Type B pancreatic cell (in vitro differentiated cells): ENCODE measurements at places on chromosomes 6 and 20.

DNA sequence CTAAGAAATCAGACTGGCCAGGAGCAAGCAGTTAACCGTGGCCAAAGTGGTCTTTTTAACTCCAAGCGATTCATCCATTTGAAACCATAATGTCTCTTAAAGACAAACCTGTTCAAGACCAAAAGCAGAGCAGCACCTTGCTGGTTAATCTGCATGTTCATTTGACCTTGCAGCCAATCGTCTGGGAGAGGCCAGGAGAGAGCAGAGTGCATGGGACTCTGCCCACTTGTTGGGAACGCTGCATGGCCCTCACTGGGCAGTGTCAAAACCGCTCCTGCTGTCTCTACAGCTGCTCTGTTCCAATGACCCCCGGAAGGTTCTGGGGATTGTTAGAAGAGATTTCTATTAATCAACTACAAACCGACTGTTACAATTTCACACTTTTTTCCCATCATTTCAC, 79.6 kb downstream of the OLIG3 start:
- no peak for DNase-seq

- no peak for DNase-seq
Measured at GRCh38 chr20:7841971-7842310, 98.3 kb downstream of the HAO1 start.

- DNase-seq = no peak
Measured at GRCh38 chr20:33539129-33539528, 49.2 kb downstream of the CBFA2T2 start.

DNA sequence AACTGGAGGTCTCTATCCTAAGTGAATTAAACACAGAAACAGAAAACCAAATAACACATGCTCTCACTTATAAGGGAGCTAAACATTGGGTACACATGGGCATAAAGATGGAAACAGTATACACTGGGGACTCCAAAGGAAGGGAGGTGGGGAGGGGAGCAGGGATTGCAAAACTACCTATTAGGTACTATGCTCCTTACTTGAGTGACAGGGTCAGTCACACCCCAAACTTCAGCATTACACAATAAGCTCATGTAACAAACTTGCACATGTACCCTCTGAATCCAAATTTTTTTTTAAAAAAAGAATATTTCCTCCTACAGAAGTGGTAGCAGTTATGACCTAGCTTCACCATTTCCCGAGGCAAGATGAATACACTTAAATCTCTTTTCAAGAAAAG, 49.5 kb upstream of the MYLIP start:
- no peak for DNase-seq

DNA sequence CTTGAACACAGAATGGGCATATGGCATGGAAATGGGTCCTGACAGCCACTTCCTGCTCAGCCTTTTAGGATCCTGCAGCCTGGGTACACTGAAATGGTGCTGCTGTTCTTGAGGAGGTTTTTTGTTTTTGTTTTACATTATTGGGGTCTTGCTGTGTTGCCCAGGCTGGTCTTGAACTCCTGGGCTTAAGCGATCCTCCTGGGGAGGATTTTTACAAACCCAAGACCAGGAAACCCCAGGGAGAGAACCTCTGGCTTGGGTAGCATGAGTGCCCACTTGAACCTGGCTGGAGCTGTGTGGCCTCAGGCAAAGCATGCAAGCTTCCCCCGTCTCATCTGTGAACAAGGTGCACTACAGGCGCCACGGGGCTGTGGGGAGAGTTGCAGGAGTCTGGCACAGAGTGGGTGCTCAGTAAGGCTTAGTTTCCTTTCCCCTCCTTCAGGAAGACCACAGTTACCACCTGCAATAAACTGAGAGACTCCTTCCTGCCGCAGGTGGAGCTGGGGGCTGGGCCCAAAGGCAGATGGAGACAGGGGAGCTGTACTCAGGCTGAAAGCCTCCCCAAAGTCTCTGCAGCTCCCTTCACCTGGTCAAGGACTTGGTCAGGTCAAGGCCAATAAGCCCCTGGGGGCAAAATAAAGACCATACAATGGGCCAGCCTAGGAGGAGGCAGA, 1.8 kb downstream of the SLA2 start:
- DNase-seq = no peak

GRCh38 chr6:125700581-125701353, 48.7 kb upstream of the HEY2 start:
- no peak for DNase-seq

DNA sequence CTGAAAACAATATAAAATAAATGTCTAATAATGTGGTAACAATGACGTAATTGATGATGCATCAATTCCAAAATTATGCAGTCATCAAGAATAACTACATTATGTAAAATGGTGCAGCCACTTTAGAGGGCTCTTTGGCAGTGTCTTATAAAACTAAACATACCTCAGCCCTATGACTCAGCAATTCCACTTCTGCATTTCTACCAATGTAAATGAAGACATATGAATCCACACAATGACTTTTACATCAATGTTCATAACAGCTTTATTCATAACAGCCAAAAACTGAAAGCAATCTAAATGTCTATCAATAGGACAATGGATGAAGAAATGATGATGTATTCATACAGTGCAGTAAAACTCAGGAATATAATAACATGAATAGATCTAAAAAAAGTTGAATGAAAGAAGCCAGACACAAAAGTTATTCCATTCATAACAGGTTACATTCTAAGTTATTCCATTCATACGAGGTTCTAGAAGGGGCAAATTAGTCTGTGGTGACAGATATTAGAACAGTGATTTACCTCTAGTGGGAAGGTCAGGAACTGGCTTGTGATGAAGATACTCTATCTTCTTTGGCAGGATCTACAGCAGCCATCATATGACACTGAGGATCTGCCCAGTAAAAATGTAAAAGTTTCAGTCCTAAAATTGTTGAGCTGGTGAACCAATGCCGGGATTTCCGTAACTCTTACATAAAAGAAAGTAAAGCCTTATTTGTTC, 396.1 kb downstream of the PLCB1 start:
- no peak for DNase-seq

DNA sequence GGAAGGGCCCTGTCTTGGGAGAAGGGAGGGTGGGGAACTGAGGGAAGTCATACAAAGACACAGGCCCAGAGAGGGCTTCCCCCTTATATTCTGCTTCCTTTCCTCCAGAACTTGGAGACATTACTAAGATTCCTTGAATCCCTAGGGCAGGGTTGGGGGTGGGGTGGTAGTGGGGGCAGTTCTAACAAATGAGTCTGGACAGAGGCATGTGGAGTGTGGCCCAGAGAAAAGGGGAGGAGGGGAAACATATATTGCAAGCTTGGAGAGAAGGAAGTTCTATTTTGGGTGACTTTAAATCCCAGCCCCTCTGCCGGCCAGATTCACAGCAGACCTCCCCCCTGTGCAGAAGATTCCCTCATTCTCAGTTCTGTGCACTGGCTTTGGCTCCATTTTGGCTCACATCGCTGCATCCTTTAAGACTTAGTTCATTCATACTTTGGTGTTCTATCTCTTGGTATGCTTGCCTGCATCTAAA, 43.7 kb downstream of the DAAM2 start:
- DNase-seq = no peak

DNA sequence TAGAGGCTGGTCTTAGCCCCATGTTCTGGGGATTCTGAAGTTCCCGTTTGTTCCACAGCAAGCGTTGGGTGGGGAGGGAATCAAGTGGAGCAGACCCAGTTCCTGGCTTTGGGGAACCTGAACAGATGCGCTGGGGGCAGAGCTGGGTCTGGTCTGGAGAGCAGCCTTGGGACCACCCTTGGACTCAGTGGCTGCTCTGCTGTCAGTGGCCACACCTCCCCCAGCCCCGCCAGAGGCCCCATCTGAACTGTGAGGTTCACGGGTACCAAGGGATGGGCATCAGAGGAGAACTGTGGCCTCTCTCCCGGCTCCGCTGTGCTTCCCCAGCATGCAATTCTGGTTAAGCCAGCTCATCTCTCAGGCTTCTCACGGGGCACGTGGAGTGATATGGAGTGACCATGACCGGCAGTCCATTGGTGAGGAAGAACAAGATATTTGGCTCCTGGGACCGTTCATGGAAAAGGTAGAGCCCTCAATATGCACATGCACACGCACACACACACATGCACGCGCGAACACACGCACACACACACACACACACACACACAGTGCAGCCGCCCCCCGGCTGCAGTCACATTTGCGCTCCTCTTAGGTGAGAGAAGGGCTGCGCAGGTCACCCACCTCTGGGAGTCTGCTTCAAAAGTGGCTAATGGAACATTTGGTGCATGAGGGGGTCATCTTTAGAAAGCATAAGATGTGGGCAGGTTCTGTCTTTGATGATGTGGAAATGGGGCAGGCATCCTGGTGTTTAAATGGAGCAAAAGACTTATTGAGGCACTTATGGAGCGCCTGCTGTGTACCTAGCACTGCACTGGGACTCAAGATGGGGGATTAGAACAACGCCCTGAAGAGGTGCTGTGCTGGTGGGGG, 6.0 kb downstream of the DLGAP4 start:
- no peak for DNase-seq

DNA sequence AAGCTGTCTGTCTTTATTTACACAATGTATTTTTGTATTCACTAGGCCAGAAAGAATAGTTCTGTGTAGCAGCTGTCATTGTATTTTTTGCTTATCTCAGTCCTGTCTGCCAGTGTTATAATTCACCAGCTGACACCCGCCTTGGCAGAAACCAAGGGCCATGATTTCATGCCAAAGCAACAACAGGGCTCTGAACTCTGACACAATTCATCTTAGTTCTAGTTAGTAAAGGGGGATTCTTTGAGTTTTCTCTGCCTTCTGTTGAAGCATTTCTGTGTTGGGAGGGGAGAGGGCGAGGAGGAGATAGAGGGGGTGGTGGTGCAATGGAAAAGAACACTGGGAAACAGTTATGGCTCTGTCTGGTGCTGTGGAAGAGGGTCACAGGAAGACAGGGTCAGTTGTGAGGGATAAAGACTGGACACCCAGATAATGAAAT, 684.6 kb upstream of the MARCKS start:
- DNase-seq = no peak

DNA sequence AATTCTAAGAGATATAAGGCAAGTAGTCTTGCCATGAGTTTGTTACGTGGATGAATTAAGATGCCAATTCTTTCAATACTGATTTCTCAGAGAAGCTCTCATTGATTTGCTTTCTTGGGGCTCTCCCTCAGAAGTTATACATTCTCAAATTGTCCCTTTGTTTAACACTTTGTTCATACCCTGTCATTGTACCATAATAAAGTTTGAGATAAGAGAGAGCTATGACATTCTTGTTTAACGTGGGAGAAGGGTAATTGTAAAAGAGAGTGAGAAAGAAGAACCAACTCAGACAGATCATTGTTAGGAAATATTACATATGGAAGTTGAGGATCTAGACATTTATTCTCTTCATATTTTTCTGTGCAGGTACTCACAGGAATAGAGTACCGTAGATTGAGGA, 19.1 kb downstream of the ACSS2 start:
- DNase-seq = no peak

- DNase-seq = no peak
Measured at GRCh38 chr6:149235130-149235561, 82.4 kb upstream of the TAB2 start.

DNA sequence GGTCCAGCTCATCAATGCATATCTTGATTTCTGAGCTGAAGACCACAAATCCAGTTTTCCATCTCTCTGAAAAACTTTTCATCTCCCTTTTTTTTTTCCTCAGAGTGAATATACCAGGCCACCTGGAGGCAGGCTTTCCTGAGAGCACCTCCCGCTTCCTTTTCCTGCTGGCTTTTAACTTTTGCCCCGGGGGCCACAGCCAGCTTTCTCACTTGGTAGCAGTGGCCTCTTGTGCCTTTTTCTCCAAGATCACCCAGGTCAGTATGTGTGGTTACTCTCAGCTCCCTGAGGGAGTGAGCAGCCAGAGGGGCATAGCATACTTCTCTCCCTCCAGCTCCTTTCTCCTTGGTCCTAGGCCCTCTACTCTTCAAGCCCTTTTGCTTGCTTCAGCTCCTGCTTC, at the start of gene BTN1A1:
TSS of gene BTN1A1 (plus strand) at position 202 of the 400 bp plus-strand sequence. CDS start 984 bp downstream, outside the sequence.
- no peak for DNase-seq

DNA sequence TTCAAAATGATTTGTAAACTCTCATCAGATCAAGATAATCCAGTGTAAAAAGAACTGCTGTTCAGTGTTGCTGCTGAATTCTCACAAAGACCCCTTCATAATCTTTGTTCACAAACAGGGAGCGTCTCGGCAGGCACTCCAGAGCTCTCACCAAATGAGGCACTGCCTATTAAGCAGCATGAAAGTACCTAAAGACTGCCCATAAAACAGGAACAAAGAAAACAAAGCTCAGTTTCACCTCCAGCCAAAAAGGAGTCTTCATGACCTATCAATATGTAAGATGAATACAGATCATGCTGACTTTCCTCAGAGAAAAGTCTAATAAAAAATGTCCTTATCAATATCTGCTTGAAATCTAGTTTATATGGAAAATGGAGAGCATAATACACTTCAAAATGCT, 41.8 kb downstream of the GPR63 start:
- no peak for DNase-seq

GRCh38 chr6:169806701-169807100, 55.3 kb downstream of the ERMARD start:
- peak; percentile 13 for DNase-seq

GRCh38 chr6:21845018-21845417, 251.5 kb downstream of the SOX4 start:
- DNase-seq = no peak

- no peak for DNase-seq
Measured at GRCh38 chr6:92399911-92400310, 1019.4 kb downstream of the EPHA7 start.

- DNase-seq = no peak
Measured at GRCh38 chr20:45821947-45822346, 5.2 kb downstream of the TNNC2 start.

- DNase-seq = no peak
Measured at GRCh38 chr6:133348846-133349245, 107.7 kb downstream of the EYA4 start.

- no peak for DNase-seq
Measured at GRCh38 chr6:18473755-18474154, 86.6 kb downstream of the RNF144B start.

GRCh38 chr20:14724468-14724867, 387.1 kb upstream of the FLRT3 start:
- DNase-seq = no peak

GRCh38 chr6:72963946-72964345, 261.4 kb downstream of the KHDC1L start:
- no peak for DNase-seq

DNA sequence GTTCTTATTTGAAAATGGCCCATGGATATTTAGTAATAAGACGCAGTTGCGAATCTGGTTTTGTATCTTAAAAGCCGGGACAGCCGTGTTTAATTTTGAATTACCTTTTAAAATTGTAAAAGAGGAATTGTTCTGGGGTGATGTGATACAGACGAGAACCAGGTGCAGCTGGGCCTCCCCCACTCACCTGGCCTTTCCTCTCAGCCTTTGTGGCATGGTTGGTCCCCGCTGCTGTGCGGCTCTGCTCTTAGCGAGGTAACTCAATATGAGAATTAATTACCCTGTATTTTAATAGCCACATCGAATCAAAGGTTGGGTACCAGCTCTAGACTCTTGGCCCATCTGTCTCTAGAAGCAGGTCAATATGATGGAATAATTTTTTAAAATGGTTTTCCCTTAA, 56.5 kb upstream of the DACT2 start:
- DNase-seq = no peak

- DNase-seq = no peak
Measured at GRCh38 chr20:12166053-12166717, 248.5 kb downstream of the BTBD3 start.
